ENCODE measurements at places on chromosomes 12 and 14.

GRCh38 chr12:130981074-130981742, 27.5 kb downstream of the ADGRD1 start:
- DNase-seq, result no peak

DNA sequence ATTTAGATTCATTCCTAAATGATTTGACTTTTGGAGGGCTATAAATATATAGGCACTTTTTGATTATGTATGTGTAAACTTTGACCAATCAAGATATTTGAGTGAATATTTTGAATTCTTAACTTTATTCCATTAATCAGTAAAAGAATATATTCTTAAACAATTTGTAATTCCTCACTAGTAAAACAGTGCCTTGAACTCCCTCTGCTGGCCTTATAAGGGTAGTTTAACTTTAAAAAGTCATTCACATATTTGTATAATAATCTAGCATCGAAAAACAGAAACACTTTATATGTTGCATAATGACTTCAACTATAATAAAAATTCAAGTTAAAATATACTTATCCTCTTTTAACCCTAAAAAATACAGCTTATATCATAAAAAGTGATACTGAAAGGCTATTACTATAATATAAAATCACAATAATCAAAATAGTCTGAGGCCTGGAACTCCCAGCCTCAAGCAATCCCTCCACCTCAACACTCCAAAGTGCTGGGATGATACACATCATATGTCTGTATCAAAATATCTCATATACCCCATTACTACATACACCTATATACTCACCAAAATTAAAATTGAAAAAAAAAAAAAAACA, 31.2 kb downstream of the CCDC59 start:
- DNase-seq, result no peak

DNA sequence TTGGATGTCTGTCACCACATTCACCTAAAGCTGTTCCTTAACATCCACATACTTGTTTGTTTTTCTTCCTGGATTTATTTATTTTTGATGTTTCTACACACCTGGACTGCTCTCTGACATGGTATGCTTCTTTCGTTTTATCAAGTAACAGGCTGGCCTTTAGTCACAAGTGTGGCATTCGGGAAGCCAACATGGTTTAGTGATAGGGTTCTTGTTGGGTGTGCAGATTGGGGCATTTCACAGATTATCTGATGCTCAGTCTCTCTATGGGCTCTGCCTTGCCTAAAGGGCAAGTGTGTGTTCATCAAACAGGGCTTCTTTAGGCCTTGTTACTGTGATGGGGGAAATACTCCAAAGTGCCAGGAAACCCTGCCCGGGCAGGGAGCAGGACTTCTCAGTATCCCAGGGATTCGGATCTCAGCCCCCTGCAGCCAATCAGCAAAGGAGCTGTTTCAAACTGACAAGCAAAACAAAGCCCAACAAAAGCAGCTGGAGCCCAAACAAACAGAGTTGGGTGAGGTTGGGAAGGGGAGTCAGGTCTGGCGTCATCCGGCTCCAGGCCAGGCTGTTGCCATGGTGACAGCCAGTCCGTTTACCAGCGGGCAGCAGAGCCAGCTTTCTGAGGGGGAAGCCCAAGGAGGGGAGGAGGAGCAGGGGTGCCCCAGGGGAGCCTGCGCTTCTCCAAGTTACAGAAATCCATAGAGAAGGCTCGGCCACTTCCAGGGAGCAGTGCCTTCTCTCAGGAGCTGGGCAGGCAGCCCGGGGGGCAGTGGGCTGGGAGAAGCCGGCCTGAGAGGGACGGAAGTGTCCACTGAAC, 31.9 kb downstream of the FOS start:
- peak; percentile 95 for DNase-seq

- no peak for DNase-seq
These were observed 69.0 kb downstream of the PRIMA1 start for GRCh38 chr14:93719256-93719655.

- DNase-seq, result no peak
These were observed 214.9 kb downstream of the ADAMTS20 start for GRCh38 chr12:43336962-43337555.

DNA sequence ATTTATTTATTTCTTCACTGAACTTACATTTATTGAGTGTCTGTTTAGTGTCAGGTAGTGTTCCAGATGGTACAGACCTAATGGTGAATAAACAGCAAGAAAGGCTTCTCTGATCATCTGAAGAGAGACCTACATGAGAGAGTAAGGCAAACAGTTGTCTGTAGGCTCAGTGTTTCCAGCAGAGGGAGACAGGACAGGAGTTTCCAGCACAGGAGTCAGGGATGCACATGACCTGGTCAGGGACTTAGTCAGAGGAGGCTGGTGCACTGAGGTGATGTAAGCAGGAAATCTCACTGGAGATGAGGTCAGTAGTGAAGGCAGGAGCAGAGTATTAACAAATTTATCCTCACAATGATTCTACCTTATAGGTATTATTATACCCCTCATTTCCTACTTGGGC, 233.2 kb downstream of the MDGA2 start:
- no peak for DNase-seq

GRCh38 chr12:47715393-47715876, 9.6 kb upstream of the RPAP3 start:
- peak; percentile 67 for DNase-seq

GRCh38 chr14:44385906-44386305, 121.2 kb downstream of the FSCB start:
- DNase-seq, result no peak

GRCh38 chr14:88245321-88245720, 77.7 kb downstream of the KCNK10 start:
- no peak for DNase-seq

GRCh38 chr14:28488684-28489083, 277.9 kb upstream of the FOXG1 start:
- no peak for DNase-seq

- DNase-seq, result no peak
These were observed 251.4 kb upstream of the CLEC14A start for GRCh38 chr14:38507299-38507698.

- DNase-seq, result peak; percentile 54
These were observed 687 bp downstream of the ASIC1 start for GRCh38 chr12:50057896-50058670.

DNA sequence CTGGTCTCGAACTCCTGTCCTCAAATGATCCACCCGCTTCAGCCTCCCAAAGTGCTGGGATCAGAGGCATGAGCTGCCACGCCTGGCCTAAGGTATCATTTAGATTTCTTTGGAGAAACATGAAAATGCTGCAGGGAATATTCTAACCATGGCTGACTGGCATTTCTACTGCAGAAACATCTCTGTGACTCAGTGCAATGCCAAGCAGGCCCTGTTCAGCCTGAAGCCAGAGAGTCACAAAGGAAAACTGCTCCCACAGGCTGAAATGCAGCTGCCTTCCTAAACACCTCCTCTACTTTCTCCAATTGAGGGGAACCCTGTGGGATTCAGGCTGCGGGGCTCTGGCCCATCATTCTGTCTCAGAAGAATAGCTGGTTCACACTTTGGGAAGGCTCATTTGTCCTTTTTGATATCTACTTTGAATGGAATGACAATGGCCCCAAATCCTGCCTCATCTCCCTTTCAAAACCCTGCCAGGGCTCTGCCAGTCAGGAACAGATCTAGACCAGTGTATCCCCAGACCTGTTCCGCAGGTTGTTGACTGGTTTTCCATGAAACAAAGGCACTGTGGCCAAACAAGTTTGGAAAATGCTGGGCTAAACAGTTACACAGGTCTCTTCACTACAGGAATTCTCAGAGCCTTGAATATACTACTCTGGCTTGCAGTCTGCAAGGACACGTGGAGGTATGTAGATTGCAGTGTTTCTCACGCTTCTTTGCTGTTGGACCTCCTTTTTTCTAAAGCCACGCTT, 7.8 kb downstream of the C12orf43 start:
- DNase-seq, result no peak

GRCh38 chr12:131637986-131638385, 72.9 kb upstream of the SFSWAP start:
- DNase-seq, result no peak

DNA sequence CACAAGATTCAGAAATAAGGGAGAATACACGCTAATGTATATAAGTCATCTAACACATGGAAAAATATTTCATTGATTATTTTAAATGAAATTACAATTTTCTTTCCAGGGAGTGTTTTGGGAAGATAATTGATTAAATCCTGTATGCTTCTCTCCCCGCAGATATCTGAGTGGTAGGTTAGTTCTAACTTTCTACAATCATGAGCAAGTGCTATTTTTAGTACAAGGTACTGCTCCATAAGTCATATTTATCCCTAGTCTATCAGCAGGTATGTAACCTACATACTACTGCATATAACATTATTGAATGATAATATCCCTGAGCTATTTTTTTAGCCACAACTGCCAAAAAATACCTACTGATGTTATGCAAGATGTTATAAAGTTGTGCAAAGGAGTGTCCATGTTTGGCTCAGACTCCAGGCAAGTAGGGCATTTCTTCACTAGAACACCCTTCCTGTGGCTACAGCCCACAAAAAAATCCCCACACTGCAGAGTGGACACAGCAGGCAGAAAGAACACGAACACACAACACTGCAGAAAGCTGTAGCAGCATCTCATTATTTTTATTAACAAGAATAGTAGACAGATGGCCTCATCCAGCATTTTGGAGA, 87.0 kb downstream of the SEC23A start:
- DNase-seq, result no peak

- no peak for DNase-seq
These were observed 32.7 kb upstream of the USP44 start for GRCh38 chr12:95583933-95584332.

- no peak for DNase-seq
These were observed 264.9 kb downstream of the NAV3 start for GRCh38 chr12:78095623-78096022.

DNA sequence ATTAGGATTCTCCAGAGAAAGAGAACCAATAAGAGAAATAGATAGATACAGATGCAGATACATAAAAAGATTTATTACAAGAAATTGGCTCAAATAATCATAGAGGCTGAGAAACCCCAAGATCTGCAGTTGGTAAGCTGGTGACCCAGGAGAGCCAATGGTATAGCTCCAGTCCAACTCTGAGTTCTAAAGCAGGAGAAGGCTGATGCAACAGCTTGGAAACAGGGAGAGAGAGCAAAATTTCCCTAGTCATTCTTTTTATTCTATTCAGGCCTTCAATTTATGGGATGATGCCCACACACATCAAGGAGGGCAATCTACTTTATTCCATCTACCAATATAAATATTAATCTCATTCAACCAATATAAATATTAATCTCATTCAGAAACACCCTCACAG, 218.2 kb downstream of the PRKD1 start:
- no peak for DNase-seq

DNA sequence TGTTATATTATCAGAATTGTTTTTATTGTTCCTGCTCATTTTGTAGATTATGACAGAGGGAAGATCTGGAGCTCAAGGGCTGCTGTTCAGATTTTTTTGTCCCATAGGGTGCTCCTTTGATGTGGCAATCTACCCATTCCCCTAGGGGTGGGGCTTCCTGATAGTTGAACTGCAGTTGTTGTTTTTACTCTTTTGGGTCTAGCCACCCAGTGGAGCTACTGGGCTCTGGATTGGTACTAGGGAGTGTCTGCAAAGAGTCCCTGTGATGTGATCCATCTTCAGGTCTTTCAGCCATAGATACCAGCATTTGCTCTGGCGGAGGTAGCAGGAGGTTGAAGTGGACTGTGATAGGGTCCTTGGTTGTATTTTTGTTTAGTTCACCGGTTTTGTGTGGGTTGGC, 57.9 kb upstream of the SLCO1B1 start:
- DNase-seq, result no peak

GRCh38 chr14:85617791-85618190, 87.8 kb downstream of the FLRT2 start:
- no peak for DNase-seq

DNA sequence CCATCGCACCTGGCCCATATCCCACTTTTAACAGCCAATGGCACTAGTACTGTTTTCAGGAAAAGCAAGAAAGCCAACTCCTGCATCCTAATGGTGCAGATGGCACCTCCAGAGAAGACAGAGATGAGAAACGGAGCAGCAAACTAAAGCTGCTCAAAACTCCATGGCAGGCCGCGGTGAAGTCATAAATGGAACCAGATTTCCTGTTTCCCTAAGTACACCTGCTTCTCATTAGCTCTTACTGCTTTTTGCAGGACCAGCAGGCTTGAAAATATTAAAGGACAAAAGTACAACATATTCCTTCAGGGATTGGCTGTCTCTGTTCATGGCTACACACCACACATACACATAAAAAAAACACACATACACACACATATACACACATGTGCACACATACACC, 36.7 kb upstream of the LGALS3 start:
- DNase-seq, result peak; percentile 54

DNA sequence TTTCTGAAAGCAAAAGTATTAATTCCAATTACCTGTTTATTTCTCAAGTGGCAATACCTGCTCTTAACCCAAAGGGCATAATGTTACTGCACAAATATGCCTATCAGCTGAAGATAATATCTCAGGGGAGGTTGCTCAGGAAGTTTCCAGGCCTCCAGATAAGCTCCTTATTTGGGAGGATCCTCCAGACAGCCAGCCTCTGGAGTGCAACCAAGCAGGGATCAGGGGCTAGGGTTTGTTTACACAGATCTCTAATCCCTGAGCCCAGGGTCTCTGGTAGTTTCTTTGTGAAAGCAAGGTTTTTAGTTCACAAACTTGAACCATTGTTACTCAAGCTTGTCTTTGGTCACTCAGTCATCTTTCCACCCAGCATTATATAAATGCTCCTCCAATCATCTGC, 124.4 kb downstream of the SLC38A4 start:
- DNase-seq, result no peak

DNA sequence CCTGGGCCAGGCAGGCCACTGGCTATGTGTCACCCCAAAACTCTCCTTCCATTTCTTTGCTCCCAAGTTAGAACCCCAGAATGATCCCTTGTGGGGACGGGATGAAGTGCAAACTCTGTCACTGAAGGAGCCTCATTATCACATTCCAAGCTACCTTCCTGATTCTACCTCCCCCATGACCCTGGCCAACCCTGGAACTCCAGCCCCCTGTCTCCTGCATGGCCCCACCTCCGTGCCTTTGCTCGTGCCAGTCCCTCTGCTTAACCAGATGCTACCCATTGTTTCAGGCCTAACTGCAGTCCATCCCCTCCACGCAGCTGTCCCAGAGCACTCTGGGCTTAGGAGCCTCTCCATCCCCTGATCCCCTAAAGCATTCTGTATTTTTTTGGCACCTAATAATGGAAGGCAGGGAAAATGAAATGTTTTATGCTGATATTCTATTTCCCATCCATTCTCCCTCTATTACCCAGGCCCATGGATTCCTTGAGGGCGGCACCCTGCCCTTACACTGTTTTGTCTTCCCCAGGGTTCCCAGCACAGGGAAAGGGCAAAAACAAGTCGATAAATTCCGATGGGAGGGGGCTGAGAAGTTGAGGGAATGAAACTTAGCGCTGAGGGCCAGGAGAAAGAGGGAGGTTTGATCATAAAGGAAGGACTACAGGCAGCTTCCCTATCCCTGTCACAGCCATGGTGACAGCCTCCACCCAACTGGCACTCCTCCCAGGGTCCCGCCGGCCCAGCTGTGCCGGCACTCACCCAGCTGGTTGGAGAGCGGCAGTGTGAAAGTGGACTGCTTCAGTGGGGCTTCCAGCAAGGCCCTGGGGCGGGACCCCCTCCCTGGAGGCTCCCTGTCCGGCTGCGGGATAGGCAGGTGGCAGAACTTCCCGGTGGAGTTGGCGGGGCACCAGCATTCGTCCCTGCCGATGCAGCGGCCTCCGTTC, 58.1 kb downstream of the ISCA2 start:
- DNase-seq, result peak; percentile 79

- DNase-seq, result no peak
These were observed 146.3 kb downstream of the LRIG3 start for GRCh38 chr12:58773986-58774385.

- DNase-seq, result no peak
These were observed 7.3 kb downstream of the PSEN1 start for GRCh38 chr14:73143617-73144016.

GRCh38 chr14:68283378-68284123, 464.0 kb downstream of the RAD51B start:
- DNase-seq, result no peak
